ENCODE measurements at places on chromosomes 11 and 22.

DNA sequence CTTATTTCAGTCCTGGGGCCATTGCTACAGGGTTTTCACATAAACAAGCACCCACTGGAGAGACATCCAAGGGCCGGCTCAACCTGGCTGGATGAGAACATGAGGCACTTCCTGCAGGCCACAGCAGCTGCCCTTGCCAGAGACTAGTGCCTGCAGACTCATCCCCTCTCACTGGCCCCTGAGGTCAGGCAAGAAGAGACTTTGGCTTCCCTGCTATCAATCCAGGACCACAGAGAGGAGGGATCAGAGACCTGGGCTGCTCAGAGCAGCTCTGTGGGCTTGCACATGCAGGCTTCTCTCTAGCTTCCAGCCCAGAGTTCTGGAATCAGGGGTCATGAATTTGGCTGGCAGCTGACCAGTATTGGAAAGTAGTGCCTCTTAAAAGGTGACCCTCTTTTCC, 79.5 kb downstream of the CABIN1 start:
- DNase-seq: no peak

GRCh38 chr22:22519591-22519990, 479 bp downstream of the ZNF280A start:
- DNase-seq: no peak

GRCh38 chr22:37564111-37564711, 3.9 kb downstream of the CDC42EP1 start:
- DNase-seq: no peak

DNA sequence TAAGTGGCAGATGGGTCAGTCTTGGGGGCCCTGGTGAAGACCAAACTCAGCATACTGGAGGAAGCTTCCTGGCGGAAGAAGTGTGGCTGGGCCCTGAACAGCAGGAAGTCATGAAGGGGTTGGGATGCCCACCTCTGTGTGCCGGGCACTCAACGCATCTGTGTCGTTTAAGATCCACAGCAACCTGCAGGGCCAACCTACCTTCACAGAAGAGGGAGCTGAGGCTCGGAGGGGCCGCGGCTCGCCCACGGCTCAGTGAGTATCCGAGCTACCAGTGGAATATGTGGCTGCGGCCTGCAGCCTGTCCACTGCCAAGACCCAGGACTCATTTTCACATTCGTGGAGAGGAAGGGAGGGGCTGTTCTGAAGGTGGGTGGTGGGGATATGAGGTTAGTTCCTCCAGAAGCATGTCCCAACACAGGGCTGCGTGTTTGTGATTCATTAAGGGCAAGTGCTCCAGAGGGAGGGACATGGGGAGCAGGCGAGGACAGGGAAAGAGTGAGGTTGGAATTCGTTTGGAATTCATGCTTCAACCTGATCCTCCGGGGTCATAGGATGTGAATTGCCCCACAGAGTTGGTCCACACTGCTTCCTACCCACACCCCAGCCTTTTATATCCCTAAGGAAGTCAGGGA, 99.6 kb downstream of the MPPED1 start:
- DNase-seq: no peak

- no peak for DNase-seq
Measured at GRCh38 chr11:130486987-130487923, 38.8 kb downstream of the ADAMTS15 start.

DNA sequence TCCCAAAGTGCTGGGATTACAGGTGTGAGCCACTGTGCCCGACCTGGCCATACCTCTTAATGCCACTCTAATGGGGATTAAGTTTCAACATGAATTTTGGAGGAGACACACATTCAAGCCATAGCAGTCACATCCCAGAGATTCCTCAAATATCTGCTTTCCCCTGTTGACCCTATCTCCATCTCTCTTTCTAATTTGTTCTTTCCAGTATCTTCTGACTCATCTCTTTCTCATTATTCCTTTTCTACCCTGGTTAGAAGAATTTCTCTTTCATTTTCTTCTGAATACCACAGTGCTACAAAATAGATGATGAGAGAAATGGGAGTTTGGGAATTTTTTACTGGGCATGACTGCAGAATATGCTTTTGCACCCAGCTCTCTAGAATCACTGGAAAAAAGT, 5.1 kb downstream of the OR10V1 start:
- DNase-seq: no peak

DNA sequence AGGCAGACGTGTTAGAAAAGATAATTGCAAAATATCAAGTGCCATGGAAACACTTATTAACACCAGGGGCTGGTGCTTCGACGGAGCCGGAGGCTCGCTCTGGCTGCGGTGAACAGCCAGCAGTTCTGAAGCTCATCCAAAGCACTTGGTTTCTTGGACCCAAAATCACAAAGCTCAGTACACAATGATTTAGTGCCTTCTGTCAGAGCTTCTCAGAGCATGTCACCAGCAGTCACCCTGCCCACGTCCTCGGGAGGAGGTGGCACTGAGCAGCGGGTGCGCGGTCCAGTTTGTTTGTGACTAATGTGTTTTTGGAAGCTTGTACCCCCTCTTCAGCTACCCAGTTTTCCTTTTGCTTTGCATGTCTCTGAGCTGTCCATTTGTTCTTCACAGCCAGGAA, 58.7 kb upstream of the KIRREL3 start:
- DNase-seq: no peak

DNA sequence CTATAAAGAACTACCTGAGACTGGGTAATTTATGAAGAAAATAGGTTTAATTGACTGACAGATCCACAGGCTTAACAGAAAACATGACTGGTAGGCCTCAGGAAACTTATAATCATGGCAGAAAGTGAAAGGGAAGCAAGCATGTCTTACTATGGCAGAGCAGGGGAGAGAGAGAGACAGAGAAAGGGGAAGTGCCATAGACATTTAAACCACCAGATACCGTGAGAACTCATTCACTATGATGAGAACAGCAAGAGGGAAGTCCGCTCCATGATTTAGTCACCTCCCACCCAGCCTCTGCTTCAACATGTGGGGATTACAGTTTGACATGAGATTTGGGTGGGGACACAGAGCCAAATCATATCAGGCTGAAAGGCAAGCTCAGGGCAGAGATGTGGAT, 327.1 kb upstream of the DDI1 start:
- DNase-seq: no peak

DNA sequence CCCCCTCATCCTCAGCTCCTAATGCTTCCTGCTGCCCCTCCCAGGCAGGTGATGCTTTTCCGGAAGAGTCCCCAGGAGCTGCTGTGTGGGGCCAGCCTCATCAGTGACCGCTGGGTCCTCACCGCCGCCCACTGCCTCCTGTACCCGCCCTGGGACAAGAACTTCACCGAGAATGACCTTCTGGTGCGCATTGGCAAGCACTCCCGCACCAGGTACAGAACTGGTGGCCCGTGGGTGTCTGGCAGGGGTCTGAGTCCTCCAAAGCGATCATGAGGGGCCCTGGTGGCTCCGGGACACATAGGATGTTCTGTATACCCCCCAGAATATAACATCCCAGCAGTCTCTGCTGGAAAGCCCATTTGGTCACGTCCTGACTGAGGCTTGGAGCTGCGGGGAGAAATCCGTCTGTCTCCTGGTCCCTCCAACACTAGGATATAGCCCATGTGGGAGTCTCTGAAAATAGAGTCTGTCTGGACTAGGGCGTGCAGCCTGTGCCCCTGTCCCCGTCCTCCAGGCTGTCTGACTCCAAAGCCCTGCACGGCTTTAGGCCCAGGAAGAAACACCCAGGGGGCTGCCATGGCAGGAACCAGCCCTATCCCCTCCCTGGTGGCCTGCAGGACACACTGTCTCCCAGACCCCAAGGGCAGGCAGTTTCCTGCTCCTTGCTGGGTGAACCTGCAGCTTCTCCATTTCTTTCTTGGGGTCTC, 9.1 kb downstream of the F2 start:
- DNase-seq: no peak

- DNase-seq: no peak
Measured at GRCh38 chr11:114163229-114163631, 103.7 kb downstream of the ZBTB16 start.

GRCh38 chr11:128022007-128022368, 565.4 kb downstream of the ETS1 start:
- no peak for DNase-seq

GRCh38 chr22:46467006-46467405, 70.4 kb downstream of the CELSR1 start:
- no peak for DNase-seq

- no peak for DNase-seq
Measured at GRCh38 chr22:35852076-35852475, 134.4 kb downstream of the APOL5 start.

DNA sequence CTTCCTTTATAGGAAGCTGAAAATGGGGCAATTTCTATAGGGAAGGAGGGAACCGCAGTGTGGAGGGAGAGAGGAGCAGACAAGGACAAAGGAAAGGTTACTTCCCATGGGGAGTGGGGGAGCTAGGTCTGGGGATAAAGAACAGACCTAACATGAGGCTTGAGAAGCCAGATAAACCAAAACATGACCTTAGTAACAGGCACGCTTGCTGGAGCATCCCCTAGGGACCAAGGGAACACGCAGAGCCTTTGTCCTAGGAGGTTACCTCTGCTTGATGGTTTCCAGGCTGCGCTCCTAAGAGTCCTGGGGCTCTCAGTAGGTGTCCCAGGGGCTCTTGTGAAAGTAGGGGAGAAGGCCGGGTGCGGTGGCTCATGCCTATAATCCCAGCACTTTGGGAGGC, 271.4 kb upstream of the NCAM1 start:
- no peak for DNase-seq

- no peak for DNase-seq
Measured at GRCh38 chr11:66850235-66850587, 6.7 kb upstream of the LRFN4 start.

DNA sequence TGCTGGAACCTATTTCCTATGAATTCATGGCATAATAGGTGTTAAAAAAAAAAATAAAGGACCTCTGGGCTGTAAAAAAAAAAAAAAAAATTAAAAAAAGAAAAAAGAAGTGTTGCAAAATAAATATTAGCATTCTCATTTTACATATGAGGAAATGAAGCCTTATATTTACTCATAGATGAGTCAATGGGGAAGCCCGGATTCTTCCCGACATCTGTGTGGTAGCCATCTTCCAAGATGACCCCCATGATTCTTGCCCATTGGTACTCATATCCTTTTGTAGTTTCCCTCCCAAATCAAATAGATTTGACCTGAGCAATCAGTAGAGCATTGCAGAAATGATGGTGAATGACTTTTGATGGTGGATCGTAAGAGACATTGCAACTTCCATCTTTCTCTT, 3.0 kb upstream of the SWAP70 start:
- DNase-seq: no peak

GRCh38 chr22:50399751-50400331, 56.7 kb downstream of the PPP6R2 start:
- DNase-seq: no peak

DNA sequence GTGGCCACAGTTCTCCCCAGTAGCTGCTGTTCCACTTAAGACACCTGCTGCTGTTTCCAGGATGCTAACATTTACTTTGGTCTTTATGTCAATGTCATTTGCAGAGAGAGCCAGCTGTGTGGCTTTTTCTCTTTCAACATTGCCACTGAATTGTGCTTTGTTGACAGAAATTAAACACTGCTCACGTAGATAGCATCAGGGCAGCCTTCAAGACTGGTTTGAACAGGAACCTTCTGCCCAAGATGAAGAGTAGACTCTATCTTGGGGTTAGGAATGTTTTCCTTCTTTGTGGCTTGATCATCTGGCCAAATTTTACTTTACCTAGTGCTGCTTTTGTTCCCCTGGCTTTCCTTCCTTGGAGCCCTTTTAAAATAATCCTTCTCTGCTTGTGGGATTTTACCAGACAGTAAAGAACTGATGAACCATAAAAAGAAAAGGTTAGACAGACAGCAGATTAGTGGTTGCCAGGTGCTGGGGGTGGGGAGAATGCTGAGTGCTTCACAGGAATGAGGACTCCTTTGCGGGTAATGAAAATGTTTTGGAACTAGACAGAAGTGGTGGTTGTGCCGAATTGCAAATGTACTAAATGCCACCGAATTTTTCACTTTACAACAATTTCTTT, 22.7 kb upstream of the XBP1 start:
- DNase-seq: no peak

- DNase-seq: no peak
Measured at GRCh38 chr11:2587976-2588748, 111.6 kb downstream of the KCNQ1OT1 start.

GRCh38 chr22:17698948-17699347, 60.4 kb downstream of the BCL2L13 start:
- DNase-seq: no peak

DNA sequence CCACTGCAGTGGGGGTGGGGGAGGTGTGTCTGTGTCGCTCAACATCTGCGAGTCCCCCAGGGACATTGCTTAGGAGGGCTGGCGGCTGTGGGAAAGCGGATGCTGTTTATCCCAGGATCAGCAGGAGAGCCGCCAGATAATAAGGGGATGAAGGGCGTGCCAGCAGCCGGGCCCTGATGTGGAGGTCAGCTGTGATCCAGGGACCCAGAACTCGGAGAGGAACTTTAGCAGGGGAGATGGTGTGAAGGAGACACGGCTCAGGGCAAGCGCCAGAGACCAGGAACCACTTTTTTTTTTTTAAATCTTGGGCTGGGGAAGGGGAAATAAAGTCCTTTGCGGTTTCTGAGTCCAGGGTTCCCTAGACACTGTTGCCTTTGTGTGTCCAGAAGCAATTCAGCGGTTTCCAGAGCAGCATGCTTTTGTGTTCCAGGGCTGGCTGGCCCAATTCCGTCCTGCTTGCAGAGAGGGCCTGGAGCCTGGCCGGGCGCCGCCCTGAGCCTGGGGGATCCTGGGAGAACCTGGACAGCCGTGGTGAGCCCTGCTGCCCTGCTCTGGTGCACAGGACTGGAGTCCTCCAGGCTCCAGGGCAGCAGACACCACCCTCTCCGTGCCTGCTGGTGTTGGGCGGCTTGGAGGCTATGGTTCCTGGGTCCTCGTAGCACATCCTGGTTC, at the start of gene GRAMD4:
Gene GRAMD4 (plus strand): TSS at position 557 of the 672 bp plus-strand sequence. CDS start 6,414 bp downstream, outside the sequence.
- no peak for DNase-seq

DNA sequence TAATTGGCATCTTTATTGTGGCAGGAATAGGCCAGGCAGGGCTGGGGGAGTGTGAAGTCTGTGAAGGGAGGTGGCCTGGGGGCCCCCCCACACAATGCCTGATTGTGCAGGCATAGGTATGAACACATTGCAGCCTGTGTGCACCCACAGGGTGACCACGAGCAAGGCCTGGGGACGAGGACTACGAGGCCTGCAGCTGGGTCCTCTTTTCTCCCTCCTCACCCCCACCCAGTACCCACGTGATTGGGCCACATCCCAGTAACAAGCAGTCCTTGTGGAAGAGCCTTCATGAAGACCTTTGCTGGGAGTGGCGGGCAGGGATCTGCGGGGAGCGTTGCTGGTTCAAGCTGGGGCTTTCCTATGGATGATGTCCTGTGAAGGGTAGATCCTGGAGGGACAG, 29.3 kb downstream of the ZBTB16 start:
- no peak for DNase-seq

- no peak for DNase-seq
Measured at GRCh38 chr22:17102297-17102667, 17.5 kb downstream of the IL17RA start.

GRCh38 chr11:80603472-80603871, 1162.6 kb upstream of the TENM4 start:
- DNase-seq: no peak

GRCh38 chr11:84721561-84721961, 905.6 kb downstream of the DLG2 start:
- no peak for DNase-seq

- DNase-seq: no peak
Measured at GRCh38 chr11:132131961-132132360, 761.5 kb downstream of the NTM start.

All from cortex of kidney (tissue), 1 donor.